Activated naive CD8-positive, alpha-beta T cell treated with anti-CD3 and anti-CD28 coated beads, Interleukin-2, amount 50 U/mL, for 16 hours (primary cell): ENCODE measurements at places on chromosomes 3 and 15.

GRCh38 chr3:7621046-7621630 lies 760.2 kb downstream of the GRM7 start:
- no peak for DNase-seq

DNA sequence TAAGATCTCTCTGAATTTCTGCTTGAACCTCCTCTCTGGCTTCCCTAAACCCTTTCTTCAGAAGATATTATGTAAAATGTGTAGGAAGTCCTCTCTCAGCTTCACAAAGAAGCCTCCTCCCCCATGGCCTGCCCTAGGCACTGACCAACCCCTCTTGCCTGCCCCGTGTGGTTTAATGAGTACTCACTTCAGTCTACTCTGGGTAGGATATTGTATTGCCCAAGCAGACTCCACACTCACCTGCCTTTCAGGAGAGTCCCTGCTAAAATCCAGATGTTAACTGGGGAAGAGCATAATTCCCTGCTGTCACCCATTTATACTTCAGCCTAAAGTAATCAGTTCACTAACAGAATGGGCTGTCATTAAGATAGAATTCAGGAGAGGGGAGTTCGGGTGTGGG lies 2.6 kb upstream of the AGBL1 start:
- DNase-seq, result no peak

DNA sequence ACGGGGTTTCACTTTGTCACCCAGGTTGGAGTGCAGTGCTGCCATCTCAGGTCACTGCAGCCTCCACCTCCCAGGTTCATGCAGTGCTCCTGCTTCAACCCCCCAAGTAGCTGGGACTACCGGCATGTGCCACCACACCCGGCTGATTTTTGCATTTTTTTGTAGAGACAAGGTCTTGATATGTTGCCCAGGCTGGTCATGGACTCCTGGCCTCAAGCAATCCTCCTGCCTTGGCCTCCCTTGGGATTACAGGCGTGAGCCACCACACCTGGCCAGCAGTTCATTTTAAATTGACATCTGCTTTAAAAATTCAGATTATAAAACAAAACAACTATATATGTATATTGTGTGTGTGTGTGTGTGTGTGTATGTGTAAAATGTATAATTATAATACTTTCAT lies 38.3 kb downstream of the CALML4 start:
- no peak for DNase-seq

- DNase-seq, result no peak
Measured at GRCh38 chr3:78494851-78495250, 1272.9 kb downstream of the ROBO1 start.

DNA sequence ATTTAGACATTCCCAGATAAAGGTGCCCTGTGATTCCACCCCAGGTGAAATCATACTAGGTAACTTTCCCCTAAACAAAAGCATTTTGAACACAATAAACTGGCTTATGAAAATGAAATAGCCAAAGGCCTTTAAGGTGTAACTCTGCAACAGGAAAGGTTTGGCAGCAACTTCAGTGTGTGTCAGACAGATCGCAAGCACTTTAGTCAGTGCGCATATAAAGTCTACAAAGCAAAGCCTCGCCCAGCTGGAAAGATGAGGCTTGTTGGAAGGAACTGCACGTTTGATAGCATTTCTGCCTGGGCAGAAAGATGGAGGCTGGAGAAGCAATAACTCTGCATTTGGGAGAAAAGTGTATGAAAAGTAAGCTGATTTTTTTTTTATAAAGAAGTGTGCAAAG lies 57.9 kb downstream of the PRICKLE2 start:
- no peak for DNase-seq

GRCh38 chr3:107428051-107428858 lies 51.0 kb downstream of the CCDC54 start:
- no peak for DNase-seq

- DNase-seq, result no peak
Measured at GRCh38 chr3:183265834-183266417, 12.9 kb downstream of the B3GNT5 start.

DNA sequence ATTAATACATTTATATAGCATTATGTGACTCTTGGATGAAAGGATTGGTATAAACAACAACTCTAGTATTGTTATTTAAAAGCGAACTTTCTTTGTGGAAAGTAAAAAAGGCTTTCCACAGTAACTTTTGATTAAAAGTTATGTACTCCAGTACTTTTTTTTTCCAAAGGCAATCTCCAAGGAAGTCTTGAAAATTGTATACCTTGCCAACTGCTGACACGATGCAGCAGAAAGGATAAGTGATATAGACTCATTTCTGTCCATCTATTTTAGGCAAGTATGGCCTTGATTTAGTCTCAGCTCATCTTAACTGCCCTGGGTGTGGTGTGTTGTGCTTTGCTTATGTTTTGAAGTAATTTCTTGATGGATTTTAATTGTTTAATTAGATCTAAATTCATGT lies 79.7 kb downstream of the OTOL1 start:
- DNase-seq, result no peak

GRCh38 chr3:48820612-48821324 lies 26.9 kb downstream of the PRKAR2A start:
- no peak for DNase-seq

GRCh38 chr3:146888176-146888575 lies 283.0 kb upstream of the PLSCR5 start:
- DNase-seq, result no peak

- no peak for DNase-seq
Measured at GRCh38 chr3:140296796-140297352, 361.9 kb downstream of the CLSTN2 start.

DNA sequence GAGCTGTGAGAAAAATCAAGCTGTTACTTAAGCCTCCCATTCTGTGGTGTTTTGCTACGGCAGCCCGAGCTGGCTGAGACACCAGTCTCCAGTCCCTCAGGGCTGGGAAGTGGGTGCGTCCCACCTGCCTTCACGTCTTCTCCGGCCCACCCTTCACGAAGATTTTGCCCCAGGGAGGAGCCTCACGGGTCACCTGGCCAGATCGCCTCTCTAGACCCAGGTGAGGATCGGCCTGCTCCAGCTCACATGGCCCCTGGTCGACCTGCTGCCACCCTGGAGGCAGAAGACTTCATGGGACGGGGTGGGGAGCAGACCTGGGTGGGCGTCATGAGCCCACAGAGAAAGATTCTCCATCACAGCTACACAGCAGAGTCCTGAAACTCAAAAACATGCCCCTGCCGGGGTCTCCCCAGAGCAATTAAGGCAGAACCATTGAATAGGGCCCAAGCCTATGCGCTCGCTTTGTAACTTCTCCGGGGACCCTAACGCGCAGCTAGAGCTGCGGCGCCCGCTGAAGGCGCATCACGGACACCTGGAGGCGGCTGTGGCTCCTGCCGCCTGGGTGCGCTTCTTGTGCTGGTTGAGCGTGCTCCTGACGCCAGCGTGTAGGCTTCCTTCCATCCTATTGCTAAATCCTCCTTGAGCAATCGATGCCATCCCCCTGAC lies 92.6 kb upstream of the ALDH1A3 start:
- DNase-seq, result no peak

DNA sequence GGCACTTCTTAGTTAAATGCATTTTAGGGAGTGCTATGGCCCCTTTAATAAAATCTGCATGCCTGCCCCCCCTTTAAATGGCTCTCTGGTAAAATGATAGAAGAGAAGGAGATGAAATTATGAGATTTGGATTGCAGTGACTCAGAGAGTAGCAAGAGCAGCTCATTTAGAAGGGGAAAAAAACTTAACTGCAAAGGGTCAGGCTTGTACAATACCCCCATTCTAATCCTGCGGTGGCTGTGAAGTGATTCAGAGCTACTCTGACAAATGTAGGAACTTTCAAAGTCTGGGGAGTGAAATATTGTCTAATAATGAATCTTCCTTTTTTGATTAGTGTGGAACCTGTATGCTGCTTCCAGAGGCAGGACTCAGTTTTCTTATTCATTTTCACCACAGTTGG lies 44.1 kb upstream of the TBC1D23 start:
- no peak for DNase-seq

- DNase-seq, result no peak
Measured at GRCh38 chr3:137264071-137264820, 306.5 kb downstream of the IL20RB start.
